NCI-H524 (cell line): ENCODE measurements at places on chromosomes 3 and 15.
A peak's percentile ranks its signal among the peaks of the same experiment; 100 is the strongest.

GRCh38 chr15:101488300-101489164 lies 975 bp downstream of the PCSK6 start:
- DNase-seq: no peak

- DNase-seq: no peak
Observed at GRCh38 chr15:85402195-85402881, 21.9 kb downstream of the AKAP13 start.

DNA sequence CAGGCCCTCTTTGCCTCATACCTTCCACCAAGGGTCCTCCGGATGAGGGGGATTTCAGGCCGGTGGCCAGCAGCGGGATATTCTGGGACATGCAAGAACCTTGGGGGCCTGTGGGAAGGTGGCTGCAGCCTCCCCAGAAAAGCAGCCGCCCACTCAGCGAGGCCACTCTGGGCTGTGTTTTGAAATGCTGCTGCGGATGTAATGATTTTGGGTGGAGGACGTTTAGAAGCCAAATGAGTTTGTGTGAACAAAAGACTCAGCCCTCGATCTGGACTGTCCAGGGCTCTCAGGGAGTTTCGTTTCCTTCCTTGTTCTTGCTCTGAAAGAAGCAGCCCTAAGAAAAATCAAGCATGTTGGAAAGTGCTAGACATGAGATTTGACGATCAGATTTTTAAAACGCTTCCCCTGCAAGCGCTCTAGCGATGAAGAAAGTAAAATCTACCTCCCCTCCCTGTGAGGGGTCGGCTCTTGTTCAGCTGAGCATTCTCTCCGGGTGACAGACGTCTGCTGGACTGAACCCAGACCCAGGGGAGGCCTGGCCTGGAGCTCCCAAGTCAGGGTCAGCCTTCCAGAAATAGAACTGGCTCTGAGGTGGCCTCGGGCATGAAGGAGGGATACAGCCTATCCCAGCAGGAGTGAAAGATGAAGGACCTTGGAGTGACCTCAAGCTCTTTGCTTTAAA lies 12.9 kb downstream of the HEG1 start:
- no peak for DNase-seq

GRCh38 chr15:74626336-74626735 lies 10.7 kb downstream of the CLK3 start:
- no peak for DNase-seq

DNA sequence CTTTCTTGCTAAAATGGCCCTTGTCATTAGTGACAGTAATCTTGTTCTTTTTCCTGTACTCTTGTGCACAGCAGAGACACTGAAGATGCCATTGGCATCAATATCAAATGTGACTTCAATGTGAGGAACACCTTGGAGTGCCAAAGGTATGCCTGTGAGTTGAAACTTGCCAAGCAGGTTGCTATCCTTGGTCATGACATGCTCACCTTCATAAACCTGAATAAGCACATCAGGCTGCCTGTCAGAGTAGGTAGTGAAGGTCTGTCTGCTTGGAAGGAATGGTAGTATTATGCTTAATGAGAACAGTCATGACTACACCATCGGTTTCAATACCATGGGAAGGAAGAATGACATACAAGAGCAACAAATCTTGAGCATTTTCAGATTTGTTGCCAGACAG lies 6.3 kb upstream of the RAB5A start:
- no peak for DNase-seq

DNA sequence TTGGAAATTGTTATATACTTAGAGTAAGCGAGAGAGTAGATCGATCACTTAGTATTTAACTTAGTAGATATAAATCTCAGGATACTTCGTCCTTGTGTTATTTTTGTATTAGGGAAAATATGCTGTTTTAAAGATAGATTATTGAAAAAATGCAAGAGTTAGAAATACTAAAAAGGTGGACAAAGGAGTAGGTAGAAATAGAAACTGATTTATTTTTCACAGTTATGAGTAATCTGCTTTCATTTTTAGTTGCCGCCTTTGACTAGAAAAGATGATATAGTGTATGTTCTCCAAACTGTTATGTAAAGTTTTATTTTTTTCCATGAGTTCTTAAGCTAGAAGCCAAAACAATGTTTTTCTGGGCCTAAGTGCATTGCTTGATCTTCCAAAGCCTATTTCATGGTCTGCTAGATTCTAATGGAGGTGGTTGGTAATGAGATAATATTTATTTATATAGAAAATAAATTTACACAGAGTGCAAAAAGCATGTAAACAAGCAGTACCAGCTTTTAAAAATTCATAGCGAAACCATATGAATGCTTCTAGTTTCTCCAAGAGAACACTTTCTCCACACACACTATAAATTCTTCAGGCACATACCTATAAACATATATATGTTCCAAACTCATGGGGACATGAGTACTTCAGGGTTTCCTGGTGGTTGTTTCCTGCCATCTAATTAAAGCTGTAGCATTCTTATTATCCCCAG lies 61.1 kb downstream of the DIPK2A start:
- no peak for DNase-seq

DNA sequence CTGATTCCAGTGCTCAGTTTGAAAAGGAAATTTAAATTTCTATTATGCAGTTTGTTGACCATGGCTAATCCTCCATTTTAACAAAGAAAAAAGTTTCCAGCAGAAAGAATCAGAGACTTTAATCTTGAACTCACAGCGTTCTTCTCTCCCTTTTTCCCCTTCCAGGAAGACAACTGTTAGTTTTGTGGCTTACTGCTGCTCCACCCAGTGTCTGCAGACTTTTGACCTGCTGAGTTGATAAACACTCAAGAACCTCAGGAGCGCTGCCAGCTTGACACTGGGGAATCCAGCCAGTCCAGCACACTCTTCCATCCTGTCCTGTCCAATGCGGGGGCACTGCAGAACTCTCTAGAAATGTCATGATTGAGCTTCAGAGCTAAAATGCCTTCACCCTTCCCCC lies 134.6 kb downstream of the LRRC28 start:
- no peak for DNase-seq

DNA sequence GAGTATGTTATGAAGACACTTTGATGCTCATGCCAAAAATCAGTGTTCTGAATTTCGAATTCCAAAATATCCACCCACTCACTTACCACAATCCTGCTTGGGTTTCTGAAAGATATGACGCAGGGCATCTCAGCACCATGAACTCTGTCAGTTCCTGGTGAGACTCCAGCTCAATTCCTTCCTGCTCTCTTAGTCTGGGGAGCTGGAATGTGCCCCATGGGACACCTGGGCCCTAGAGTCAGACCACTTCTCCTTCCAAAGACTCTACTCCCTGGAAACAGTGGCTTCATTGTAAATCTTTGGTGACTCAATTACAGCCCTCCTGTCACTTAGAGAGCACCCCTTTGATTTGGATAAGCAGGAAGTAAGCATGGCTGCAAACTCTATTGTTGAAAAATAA lies 50.5 kb downstream of the CD86 start:
- DNase-seq: no peak

DNA sequence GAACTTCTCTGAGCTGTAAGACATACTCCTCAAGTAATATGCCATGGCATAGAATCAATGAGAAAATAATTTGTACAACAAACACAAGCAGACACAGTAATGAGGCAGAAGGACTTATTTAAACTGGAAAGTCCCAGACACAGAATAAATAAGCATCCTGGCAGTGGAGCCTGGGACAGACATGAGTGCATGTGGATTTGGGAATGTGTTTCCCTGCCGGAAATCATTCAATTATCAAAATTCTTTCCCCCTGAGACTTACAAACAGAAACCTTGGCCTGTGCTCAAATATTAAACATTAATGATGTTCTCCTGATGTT lies 520.1 kb downstream of the ROBO1 start:
- no peak for DNase-seq

GRCh38 chr3:149151843-149152242 lies 22.4 kb downstream of the HPS3 start:
- DNase-seq: no peak

DNA sequence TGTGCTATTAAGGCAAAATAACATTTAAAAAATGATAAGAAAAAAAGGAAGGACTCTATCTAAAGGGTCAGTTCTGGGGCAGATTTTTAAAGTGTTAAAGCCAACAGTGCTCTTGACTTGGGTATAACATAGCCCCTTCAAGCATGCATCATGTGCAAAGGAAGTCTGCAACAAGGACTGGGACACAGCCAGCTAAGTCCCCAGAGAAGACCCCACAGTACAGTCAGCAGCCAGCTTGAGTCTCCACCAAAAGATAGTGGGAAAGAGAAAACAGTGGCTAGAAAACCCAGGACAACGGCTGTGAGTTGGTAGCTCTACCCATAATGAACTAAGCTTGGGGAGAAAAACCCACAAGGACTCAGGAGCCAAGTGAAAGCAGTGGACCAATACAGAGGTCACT lies 86.4 kb upstream of the DCLK3 start:
- no peak for DNase-seq

DNA sequence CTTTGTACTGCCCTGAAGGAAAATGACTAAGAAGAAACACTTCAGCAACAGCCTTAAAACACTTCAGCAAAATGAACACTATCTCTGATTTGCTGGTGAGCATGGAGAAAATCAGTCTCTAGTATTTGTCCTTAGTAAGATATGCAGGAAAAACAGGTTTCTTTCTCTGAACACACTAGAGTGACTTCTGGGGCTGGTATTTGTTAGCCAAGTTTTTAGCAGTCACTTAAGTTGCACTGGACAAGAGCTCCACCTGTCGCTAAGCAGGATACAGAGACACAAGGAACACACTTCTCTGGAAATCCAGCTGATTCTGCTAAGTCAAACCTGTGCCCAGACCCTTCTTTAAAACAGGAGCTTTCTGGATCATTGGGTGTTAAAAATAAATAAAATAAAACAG lies 65.3 kb downstream of the CHAC1 start:
- peak; percentile 14 for DNase-seq

GRCh38 chr3:30663533-30664241 lies 57.3 kb downstream of the TGFBR2 start:
- DNase-seq: no peak

DNA sequence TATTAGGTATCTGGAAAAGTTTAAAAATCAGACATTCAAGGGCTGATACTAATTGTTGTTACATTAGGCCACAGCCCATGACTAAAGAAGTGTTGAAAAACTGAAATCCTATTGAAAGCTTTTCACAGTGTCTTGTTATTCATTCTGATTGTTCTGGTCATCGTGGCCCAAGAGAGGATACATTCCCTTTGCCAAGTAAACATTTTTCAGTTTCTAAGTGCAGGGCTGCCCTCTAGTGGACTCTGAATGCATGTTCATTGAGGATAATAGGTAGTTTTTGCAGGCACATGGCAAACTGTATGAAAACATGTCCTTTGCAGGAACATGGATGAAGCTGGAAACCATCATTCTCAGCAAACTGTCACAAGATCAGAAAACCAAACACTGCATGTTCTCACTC lies 181.1 kb downstream of the MYRIP start:
- peak; percentile 66 for DNase-seq

DNA sequence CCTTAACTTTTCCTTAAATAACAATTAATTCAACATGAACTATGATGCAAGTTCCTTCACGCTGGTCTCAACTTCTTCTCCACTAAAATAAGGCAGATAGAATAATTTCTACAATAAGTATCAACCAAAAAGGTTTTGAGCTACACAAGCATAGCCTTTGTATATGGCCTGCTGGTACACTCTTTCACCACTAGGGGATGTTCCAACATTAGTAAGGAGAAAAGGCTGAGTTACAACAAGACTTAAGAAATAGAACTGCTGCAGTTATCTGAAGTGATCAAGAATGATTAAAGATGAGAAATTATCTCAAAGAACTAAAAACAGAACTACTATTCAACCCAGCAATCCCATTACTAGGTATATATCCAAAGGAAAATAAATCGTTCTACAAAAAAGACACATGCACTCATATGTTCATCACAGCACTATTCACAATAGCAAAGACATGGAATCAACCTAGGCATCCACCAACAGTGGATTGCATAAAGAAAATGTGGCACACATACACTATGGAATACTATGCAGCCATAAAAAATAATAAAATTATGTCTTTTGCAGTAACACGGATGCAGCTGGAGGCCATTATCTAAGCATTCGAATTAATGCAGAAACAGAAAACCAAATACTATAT lies 14.4 kb downstream of the ATP13A3 start:
- peak; percentile 71 for DNase-seq

DNA sequence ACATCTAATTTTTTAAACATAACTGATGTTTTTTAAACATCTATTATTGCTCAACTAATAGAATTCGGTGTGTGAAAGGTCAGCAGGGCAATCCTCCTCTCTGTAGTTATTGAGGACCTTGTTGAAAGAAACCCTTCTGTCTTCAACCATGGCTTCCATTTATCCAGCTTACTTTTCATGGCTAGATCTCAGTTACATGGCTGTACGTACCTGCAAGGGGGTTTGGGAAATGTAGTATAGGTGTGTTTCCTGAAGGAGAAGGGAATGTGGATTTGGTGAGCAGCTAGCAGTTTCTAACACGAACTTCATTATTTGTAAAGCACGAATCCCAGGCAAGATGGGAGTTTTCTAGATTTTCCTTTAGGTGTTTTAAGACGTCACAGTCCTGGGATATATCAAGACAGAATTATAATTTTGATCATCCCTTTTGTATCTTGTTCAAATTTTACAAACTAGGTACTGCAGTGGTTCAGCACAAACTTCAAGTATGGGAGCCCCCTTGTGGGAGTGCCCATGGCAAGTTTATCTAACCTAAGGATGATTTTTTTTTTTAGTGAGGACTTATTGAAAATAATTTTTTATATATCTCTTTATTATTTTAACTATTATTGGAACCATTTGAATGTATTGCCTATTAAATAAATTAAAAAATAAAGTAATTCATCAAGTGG lies 41.6 kb downstream of the FBXL2 start:
- DNase-seq: no peak

GRCh38 chr3:112974178-112974517 lies 755 bp downstream of the CD200R1 start:
- DNase-seq: no peak

DNA sequence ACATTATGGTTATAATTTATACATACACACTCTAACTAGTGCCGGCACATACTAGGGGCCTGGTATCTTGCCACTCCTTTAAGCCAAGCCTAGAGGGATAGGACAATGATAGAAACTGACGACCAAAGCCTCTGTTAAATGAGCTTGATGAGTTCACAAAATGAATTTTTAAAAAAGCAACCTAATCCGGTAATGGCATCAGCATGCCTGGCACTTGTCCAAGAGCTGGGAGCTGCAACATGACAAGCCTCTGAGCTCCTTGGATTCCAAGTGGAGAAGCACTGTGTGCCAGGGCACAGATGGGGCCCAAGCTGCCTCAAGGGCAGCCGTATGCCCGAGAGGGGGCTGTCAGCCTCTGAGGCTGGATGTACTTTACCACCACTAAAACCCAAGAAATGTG lies 9.7 kb downstream of the ETV5 start:
- peak; percentile 99 for DNase-seq

- DNase-seq: no peak
Observed at GRCh38 chr3:141095546-141095937, 44.4 kb downstream of the SPSB4 start.
